ENCODE measurements at places on chromosomes 5 and 9.

DNA sequence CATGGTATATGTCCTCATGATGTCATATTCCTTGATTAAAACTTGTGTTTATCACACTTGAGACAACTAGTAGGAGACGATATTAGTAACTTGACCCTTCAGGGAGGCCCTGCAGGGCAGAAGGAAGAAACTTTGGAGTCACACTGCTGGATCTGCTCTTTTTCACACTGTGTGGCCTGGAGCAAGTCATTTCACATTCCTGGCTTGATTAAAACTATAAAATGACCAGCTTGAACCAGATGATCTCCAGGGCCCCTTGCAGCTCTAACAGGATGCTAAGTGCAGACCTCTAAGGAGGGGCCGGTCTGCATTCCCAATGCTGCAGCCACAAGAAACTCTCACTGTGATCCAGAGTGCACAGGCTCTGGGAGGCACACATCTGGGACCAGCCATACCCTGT is 146.4 kb upstream of the ZNF366 start:
- DNase-seq: no peak

DNA sequence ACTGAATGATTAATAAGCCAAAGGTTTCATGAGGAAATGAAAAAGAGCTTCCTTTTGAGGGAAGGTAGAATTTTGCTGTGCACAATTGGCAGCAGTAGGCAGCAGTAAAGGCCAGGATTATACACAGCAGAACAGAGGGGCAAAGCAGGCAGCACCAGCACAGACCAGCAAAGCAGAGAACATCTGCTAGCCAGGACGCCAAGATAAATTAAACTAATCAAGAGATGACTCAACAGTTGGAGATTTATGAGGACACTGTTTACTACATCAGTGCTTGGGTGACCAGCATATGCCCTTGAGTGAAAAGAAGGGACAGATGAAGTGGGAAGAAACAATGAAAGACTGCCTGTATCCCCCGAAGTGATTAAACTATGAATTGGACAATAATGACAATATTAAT is 871.4 kb upstream of the CDH10 start:
- no peak for DNase-seq

DNA sequence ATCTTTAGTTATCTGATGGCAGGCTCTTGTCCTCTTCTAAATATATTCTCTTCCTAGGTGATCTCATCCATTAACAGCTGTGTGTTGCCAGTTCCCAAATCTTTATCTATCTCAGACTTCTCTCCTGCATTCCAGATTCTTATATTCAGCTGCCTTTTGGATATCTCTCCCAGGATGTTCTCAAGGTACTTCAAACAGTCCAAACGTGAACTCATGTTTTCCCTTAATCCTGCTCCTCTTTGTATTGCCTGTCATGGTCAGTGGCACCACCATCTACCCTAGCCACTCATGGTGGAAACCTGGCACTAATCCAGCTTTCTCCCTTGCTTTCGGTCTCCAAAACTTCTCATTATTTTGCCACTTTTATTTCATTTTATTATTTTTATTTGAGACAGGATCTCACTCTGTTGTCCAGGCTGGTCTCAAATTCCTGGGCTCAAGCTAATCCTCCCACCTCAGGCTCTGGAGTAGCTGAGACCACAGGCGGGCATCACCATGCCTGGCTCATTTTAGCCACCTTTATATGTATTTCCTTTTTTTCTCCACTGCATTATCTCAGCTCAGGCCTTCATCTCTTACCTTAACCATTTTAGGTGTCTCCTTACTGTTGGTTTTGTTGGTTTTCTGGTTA is 3.8 kb downstream of the ZFYVE16 start:
- no peak for DNase-seq

DNA sequence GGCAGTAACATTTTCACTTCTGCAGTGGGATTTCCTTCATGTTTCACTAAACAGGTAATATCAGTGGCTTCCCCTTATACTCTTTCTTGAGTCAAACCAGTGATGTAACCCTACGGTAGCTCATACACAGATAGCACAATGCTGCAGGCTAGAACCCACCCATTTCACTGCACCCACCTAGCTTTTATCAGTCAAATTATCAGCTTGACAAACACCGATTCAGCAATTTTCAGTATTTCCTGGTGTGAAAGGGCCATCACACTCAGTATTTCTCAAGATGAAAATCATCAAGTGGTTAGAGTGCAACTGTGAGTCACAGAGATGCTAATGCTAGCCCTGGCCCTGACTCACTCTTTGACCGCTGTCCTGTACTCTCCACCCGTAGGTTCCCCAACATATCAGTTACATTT is 242.3 kb upstream of the PTGER4 start:
- DNase-seq: peak; percentile 34

GRCh38 chr5:116571568-116572349 is 2.9 kb downstream of the SEMA6A start:
- no peak for DNase-seq

DNA sequence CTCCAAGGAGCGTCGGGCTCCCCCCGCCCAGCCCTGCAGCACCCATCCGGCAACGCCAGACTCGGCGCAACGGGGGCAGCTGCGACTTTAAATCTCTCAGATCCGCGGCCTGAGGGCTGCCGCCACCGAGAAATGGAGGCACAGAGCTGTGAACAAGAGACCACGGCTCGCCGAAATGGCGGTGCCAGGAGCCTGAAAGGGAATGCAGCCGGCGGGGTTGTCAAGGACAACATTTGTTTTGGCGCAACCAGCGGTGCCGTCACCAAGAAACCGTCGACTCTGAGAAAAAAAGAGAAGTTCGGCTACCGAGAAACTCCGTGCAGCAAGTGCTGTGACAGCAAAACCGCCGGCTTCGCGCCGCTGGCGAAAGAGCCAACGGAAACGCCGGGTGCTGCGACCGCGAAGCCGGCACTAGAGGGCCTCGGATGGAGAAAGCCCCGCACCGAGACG is 2.1 kb upstream of the ANXA2R start:
- peak; percentile 75 for DNase-seq

- peak; percentile 59 for DNase-seq
These were observed 125.2 kb downstream of the GPBP1 start for GRCh38 chr5:57298985-57299491.

- DNase-seq: no peak
These were observed 6.6 kb downstream of the C5orf52 start for GRCh38 chr5:157677931-157678330.
